AML-193 (cell line): ENCODE measurements at places on chromosomes 5 and 9.

DNA sequence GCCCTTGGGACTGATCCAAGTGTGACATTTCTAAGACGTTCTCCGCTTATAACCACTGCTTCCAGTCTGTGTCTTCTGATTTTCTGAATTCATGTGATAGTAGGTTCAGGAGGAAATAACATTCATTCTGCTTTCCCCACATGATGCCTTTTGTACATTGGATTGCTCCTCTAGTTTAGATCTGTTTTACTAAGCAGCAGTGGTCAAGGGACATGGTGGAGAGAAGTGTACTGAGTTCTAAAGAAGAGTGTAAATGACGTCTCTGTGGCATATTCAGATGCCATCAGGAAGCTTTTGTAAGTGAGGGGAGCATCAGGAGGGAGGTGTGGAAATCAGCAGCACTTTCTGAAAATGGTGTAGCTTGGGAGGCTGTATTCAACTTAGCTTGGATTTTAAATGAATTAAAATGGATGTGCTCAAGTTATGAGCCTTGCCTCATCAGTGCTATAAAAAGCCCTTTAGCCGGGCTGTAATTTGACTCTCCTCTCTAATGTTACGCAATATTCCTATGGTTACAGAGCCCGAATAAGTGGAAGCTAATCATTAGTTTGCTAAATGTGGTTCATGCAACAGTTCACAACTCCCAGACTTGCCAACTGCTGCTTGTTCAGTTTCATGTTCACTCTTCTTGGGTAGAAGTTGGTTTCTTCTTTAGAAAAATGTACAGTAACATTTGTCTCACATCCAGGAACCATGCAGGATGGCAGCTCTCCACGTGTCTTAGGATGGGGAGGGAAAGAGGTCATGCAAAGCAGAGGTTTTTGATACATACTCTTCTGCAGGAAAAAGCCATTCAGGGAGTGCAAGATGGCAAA lies 281.3 kb downstream of the ARHGAP26 start:
- peak; percentile 86 for DNase-seq

GRCh38 chr9:4318741-4319140 lies 18.9 kb upstream of the GLIS3 start:
- no peak for DNase-seq

- no peak for DNase-seq
Observed at GRCh38 chr9:121645853-121646807, 5.3 kb upstream of the DAB2IP start.

DNA sequence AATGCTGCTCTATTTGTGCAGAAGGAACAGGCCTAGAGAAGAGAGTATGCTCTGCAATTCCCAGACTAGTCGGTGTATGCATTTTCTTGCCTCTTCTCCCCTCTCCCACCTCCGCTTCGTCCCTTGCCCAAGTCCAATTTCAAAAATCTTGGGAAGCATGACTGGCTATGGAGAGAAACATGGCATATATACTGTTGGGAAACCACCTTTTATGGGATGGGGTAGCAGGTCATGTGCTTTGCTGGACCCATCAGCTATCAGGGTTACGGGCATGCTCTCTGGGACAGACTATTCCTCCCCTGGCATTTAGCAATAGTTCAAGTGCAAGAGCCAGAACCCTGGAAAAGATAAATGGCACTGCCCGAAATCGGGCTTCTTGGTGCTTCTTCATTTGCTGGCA lies 12.0 kb downstream of the ISL1 start:
- DNase-seq, result no peak

DNA sequence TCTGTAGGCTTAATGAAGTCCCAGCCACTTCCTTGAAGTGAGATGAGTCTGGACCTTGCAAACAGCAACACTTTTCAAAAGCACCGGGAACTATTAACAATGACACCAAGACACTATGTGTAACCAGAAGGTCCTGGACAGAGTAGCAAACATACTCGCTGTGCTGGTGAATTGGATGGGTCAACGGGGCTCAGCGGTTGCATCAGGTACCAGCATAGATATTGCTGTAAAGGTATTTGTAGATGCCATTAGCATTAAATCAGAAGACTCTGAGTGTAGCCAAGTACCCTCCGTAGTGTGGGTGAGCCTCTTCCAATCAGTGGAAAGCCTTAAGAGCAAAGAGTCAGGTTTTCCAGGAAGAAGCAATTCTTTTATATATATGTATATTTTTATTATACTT lies 140.5 kb downstream of the IRX2 start:
- no peak for DNase-seq

DNA sequence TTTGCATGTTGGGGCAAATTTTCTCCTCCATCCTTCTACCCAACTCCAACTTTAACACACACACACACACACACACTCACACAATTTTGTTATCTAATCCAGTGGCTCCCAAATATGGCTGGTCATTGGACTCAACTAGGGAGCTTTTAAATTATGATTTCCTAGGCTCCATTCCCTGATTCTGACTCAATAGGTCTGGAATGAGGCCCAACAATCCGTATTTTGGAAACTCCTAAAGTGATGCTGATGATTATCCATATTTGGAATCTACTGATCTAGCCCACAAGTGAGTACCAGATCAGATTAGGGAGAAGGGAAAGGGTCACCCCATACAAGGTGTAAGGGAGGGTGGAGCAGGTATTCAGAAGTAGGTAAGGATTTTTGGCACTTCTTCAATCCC lies 309.7 kb downstream of the TLE1 start:
- DNase-seq, result no peak

DNA sequence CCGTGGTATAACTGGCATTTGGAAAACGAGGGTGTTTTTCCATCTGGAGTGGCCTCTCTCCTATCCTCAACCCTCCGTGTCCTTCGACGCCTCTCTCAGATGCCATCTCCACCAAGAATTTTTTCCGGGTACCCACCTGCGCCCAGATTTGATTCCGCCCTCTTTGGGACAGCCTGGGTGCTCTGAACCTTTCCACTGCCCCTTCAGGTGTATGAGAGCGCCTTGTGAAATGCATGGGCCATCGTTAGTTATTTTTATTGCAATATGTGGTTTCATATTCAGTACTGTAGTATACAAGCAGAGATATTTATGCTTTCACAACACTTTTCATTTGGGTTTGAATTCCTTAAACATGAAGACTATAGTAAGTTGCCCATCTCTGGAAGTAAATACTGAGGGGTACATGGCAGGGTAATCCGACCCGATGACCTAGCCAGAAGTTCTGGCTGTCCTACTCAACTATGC lies 78.2 kb upstream of the IFNE start:
- DNase-seq, result no peak

GRCh38 chr9:81530310-81530810 lies 159.0 kb downstream of the TLE1 start:
- no peak for DNase-seq

DNA sequence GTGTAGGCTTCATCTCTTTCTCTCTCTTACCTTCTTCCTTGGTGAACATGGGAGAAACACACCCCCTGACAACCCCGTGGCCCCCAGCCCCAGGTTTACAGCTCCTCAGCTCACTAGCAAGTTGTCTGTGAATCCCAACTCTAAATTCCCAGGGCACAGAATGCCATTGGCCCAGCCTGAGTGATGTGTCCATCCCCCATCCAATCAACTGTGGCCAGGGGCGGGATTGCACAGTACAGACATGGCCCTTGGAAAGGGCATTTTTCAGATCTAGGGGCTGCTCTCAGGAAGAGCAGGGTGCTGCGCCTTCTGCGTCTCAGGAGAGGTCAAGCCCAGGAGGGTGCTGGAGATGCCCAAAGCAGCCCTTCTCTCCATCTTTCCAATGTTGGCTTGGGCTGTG lies 48.2 kb upstream of the ASS1 start:
- DNase-seq, result no peak

DNA sequence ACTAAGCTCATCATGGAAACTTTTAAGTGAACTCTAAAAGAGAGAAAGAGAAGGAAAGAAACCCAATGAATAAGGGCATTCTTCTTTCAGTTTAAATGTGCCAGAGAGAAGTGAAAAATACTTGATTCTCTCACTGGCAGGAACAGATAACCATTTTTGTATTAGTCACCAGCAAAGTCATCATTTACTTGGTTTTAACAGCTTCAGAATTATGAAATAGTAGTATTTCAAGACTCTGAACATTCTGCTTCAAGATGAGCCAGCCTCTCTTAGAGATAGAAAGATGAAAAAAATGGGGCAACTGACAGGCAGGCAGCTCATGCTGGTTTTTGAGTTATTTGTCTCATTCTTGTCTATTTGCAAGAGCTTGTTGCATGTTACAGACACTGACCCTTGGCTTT lies 103.5 kb downstream of the GCNT1 start:
- peak; percentile 62 for DNase-seq
